Activated CD4-positive, alpha-beta T cell treated with anti-CD3 and anti-CD28 coated beads, Interleukin-2, amount 10 ng/mL, durations not matched to agents 7 days and 5 days (primary cell): ENCODE measurements at places on chromosomes 1 and 21. TPM values are rescaled to one million over a fixed set of nuclear protein-coding genes. Genes with fewer than 3 reads are reported as not detected.

- no peak for DNase-seq
Measured at GRCh38 chr1:96222701-96223100, 498.9 kb upstream of the PTBP2 start.

GRCh38 chr1:3584915-3585314, 26.4 kb downstream of the MEGF6 start:
- DNase-seq: no peak

The HRNR gene
- not detected for total RNA-seq

- DNase-seq: no peak
Measured at GRCh38 chr21:26506956-26507355, 66.1 kb downstream of the CYYR1 start.

- no peak for DNase-seq
Measured at GRCh38 chr1:243315455-243315854, 59.6 kb downstream of the SDCCAG8 start.

DNA sequence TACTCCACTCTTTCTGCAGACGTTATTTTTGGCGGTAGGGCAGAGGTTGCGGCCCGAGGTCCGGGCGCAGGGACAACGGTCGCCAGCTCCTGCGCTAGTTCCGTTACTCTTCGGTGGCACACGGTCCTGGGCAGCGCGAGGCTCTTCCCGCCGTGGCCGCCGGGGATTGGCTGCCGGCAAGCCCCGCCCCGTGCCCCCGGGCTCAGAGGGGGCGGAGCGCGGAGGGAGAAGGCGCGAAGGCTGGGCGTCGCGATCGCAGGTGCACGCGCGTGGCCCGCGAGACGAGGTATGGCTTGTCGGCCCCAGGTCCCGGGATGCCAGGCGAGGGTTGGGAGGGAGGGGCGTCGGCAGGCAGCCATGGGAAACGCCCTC, 518 bp upstream of the SHE start:
- DNase-seq: no peak

DNA sequence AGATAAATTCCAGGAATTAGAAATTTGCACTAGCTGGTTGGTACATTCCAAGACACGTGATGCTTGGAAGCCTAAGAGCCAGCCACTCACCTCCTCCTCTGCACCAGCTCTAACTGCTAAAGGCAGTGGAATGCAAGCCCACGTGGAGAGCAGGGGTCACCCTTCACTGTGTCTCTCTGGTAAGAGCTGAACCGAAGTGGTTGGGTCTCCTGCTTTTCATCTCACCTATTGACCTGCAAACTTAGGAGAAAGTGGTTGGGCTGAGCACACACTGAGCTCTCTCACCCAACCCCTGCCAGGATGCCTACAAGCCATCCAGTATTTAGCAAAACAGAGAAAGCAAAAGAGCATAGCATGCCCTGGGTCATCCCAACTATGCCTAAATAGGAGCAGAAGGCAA, 19.3 kb downstream of the HAO2 start:
- DNase-seq: no peak

The RHD gene
- not detected for total RNA-seq

The FAM72C gene
- total RNA-seq: 11.1 TPM

DNA sequence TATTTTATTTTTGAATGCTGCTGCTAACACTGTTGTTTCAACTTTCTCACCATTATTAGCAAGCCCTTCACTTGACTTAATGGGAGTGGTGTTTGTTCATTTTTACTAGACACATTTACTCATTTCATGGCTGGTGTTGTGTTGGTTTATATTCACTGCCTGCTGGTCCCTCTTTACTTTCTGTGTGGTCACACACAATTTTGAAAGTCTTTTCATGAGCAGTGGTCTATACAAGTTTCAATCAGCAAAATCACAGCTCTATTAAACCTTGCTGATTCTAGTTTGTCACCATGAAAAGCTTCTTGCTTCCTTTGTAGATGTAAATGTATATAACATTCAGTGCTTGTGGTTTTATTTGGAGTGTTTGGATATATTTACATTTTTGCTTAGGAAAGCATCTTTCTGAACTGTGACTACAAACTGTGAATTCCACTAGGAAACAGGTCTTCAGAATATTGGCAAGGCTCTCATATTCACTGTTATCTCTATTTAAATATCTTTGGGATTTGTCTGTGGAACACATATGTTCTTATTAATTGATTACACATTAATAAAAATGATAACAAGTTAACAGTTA, 22.8 kb downstream of the ATP6V1G3 start:
- DNase-seq: no peak

DNA sequence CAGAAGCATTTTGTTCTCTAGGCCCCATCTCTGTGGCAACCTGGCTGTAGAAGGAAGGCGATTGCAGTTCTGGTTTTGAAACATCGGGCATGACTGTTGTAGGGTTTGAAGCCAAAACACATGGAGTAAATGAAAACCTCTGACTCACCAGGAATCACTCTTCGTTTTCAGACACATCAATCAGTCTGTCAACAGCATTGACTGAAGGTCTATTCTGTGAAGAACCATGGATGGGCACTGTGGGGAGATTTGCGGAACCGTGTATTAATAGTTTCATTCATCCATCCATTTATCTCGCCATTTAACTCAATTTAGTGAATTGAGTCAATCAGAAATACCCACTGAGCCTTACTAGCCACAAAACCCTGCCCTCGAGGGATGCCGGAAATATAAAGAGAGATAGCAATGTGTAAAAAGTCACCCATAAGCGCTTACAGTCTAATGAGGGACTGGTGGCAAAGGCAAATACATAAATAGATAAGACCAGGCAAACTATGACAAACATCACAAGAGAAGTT, 364.6 kb upstream of the PROX1 start:
- no peak for DNase-seq
